ENCODE measurements at places on chromosomes 3 and 15. TPM values are rescaled to one million over a fixed set of nuclear protein-coding genes. Genes with fewer than 3 reads are reported as not detected.

PRR20G gene
- not detected for total RNA-seq

GCHFR gene
- 3.2 TPM for total RNA-seq

STRIT1 gene
- total RNA-seq, result not detected

NANOGP8 gene
- total RNA-seq, result not detected

FAM107A gene
- total RNA-seq, result under 0.01 TPM

LIPH gene
- not detected for total RNA-seq

TMEM202 gene
- total RNA-seq, result not detected

ZNF80 gene
- total RNA-seq, result not detected

GOLGA8A gene
- 8.9 TPM for total RNA-seq

RYR3 gene
- 0.09 TPM for total RNA-seq

PIK3R4 gene
- 25.3 TPM for total RNA-seq

CRYBG3 gene
- 45.2 TPM for total RNA-seq

RBP2 gene
- total RNA-seq, result not detected

TAGLN3 gene
- 0.74 TPM for total RNA-seq

CHRM5 gene
- total RNA-seq, result under 0.01 TPM

CAMK2N2 gene
- total RNA-seq, result 0.14 TPM

ATP13A5 gene
- total RNA-seq, result not detected

CD80 gene
- not detected for total RNA-seq

DZIP1L gene
- total RNA-seq, result 29.4 TPM

GLDN gene
- 75.1 TPM for total RNA-seq

CORO2B gene
- 5.3 TPM for total RNA-seq

REC114 gene
- not detected for total RNA-seq

TMEM108 gene
- not detected for total RNA-seq

OR5K2 gene
- total RNA-seq, result not detected

RAD54L2 gene
- 13.5 TPM for total RNA-seq

BCHE gene
- total RNA-seq, result 0.28 TPM

VEPH1 gene
- 98.0 TPM for total RNA-seq

SYNPR gene
- not detected for total RNA-seq

SLC28A2 gene
- not detected for total RNA-seq

ASB14 gene
- total RNA-seq, result not detected

PLSCR5 gene
- total RNA-seq, result not detected

GADL1 gene
- total RNA-seq, result not detected

FSD2 gene
- total RNA-seq, result not detected

PDZRN3 gene
- total RNA-seq, result 77.3 TPM

FOXL2 gene
- not detected for total RNA-seq

BFSP2 gene
- not detected for total RNA-seq

CIB2 gene
- 2.4 TPM for total RNA-seq

HTR3E gene
- total RNA-seq, result not detected

ESYT3 gene
- total RNA-seq, result 0.28 TPM

DCBLD2 gene
- 78.8 TPM for total RNA-seq

TGM4 gene
- not detected for total RNA-seq

COL6A5 gene
- not detected for total RNA-seq

GREM1 gene
- 307 TPM for total RNA-seq

UBA7 gene
- 39.1 TPM for total RNA-seq

ZNF662 gene
- total RNA-seq, result 1.0 TPM

SERINC4 gene
- total RNA-seq, result 0.09 TPM

FSIP1 gene
- total RNA-seq, result 1.7 TPM

SST gene
- total RNA-seq, result not detected

SOX2 gene
- total RNA-seq, result not detected
